ENCODE measurements at places on chromosomes 5 and 9.

GRCh38 chr9:129225815-129226214 lies 47.8 kb upstream of the IER5L start:
- DNase-seq: no peak

GRCh38 chr5:77852514-77853352 lies 76.6 kb upstream of the TBCA start:
- peak; percentile 82 for DNase-seq

DNA sequence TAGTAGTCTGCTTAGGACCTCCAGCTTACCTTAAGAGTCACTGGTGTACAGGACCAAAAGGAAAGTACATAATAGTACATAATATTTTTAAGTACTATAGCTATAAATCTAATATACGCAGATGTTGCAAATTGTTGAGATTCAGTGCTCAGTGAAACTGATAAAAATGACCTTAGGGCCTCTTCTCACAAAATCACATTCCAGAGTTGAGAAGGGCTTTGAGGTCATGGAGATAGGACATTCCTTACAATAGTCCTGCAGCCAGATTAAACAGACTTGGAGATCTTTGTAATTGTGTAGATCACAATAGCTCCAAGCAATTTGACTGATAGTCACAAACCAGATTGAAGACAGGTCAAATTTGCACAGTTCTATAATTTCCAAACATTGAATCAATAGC lies 37.7 kb upstream of the PCSK1 start:
- no peak for DNase-seq

- no peak for DNase-seq
These were observed 271.9 kb upstream of the ADAMTS16 start for GRCh38 chr5:4868140-4868735.

DNA sequence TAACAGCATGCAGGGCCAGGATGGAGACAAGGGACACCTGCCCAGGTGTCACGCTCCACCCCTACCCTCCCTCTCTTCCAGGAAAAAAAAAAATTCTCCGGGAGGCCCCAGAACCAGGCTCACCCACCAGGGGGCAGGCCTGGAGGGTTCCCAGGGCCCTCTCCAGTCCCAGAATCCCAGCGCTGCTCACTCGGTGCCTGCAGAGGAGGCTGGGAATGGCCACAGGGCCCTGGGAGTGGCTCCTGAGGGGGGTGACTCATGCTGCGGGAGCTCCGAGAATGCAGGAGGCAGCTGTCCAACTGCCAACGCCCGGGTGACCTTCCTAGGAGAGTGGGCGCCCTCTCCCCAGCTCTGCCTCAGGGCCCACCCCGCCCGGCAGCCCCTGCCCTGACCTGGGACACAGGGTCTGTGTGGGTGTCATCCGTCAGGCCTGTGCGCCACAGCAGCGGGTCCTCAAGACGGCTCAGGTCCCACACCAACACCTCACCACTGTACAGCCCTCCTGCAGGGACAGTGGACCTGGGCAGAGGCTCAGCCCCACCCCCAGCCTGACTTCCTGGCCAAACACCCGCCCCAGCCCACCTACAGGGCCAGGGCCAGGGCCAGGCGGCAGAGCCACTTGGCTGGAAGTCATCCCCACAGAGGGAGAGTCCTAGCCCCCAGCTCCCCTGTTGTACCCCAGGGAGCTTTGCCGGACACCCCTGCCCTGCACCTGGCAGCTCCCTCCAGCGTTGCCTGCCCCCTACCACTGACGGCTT lies 21.2 kb downstream of the DYNC2I2 start:
- peak; percentile 90 for DNase-seq

- no peak for DNase-seq
These were observed 41.6 kb upstream of the PPP2CA start for GRCh38 chr5:134267366-134268018.

GRCh38 chr5:111259636-111260035 lies 35.5 kb downstream of the CAMK4 start:
- DNase-seq: no peak

DNA sequence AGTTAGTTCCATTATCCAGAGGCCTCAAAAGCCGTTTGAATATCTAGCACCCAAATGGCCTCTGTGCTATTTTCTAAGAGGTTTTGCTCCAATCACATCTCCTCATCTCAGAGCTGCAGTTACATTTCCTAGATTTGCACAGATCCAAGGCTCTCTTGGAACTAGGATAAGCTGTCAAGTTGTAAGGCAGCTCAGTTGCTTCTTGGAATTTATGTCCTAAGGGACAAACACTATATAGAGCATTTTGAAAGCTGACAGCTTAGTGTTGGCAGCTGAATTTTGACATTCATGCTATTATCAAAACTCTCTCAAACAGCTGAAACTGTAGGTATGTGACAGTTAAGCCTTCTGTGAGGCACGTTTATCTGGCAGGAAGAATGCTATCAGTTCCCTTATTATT lies 97.0 kb downstream of the MACIR start:
- DNase-seq: no peak

DNA sequence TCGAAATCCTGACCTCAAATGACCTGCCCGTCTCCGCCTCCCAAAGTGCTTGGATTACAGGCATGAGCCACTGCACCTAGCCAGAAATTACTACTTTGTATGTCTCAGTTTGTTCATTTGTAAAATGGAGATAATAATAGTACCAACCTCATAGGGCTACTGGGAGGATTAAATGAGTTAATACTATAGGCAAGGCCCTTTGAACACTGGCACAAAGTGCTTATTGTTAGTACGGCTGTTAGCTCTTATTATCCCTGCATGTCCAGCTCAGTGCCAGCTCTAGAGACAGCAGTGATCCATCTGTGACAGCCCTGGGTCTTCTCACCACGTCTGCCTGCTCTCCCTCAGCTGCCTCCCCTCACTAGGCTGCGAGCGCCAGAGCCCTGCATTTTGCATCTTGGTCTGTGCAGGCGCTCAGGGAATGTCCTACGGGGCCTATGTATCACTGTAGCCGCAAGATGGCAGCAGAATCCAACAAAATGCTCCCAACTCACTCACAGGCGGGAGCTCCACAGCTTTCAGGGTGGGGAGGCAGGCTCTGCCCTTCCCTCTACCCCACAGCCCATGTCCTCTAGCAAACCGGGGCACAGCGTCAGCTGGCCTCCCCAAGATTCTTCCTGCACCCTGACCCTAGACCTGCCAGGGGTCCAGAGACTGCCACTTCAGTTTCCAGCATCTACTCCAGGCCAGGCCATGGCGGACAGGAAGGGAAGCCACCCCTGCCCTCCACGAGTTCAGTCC lies 17.7 kb upstream of the AKNA start:
- no peak for DNase-seq
